ENCODE measurements at places on chromosomes 12 and 14.

DNA sequence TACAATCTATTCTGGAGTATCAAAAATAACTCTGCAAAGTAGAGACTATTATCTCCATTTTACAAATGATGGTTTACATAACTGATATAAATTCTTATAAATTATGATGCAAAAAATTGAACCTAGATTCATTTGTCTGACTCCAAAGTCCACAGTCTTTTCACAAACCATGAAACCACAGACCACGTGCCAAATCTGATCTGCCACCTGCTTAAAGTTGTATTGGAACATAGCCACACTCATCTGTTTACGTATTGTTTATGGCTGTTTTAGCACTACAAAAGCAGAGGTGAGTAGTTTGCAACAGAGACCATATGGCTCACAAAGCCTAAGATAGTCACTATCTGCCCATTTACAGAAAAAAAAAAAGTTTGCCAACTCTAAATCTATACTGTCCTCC lies 105.3 kb downstream of the KCNH5 start:
- DNase-seq = no peak

DNA sequence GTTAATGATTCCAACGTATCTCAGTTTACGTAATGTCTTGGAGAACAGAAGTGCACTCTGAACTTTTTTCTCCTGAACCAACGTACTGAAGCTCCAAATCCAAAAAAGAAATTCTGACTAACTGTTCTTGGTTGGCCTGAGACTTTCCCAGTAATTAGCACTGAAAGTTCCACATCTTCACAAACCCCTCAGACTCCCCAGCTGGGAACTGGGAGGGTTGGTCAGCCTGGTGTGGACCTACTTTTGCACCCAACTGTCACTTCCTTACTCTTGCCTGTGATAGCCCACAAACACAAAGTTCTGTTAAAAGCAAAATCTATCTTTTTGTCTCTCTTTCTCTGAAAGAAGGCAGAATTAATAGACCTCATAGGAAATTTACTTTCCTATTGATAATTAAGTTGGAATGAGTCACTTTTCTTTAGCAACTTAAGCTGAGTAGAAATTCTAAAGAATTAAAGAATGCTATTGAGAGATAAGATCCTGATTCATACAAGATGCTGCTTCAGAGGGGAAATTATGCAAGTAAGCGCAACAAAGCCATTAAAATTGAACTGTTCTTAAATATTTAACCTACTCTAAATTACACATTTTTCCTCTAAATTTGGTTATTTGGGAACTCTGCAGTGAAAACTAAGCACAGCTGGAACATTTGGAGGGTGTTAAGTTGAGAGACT lies 155.0 kb downstream of the EPS8 start:
- no peak for DNase-seq

GRCh38 chr14:33349871-33350270 lies 411.2 kb downstream of the NPAS3 start:
- DNase-seq = no peak

- no peak for DNase-seq
Observed at GRCh38 chr12:114682785-114683708, 928 bp downstream of the TBX3 start.

DNA sequence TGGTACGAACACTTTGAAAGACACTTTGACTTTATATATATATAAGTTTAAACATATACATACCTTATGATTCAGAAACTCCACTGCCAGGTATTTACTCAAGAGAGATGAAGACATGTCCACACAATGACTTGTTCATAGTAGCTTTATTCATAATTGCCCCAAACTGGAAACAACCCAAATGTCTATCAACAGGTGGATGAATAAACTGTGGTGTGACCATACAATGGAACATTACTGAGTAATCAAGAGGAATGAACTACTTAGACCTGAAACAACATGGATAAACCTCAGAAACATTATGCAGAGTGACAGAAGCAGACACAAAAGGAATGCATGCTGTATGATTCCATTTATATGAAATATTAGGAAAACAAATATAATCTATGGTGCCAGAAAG lies 71.1 kb downstream of the PPP1R36 start:
- no peak for DNase-seq

GRCh38 chr12:2179953-2180736 lies 127.4 kb downstream of the CACNA1C start:
- no peak for DNase-seq

GRCh38 chr12:47875746-47876439 lies 28.9 kb downstream of the VDR start:
- DNase-seq = no peak

GRCh38 chr12:130715998-130716968 lies at the start of gene RIMBP2:
Gene RIMBP2, minus strand, starts transcription at chr12:130716299. Its CDS starts 237,286 bp downstream, at chr12:130479013.
- peak; percentile 63 for DNase-seq

GRCh38 chr12:66051361-66051760 lies 79.2 kb downstream of the LLPH start:
- DNase-seq = no peak

GRCh38 chr14:93084402-93084801 lies 31.3 kb downstream of the ITPK1 start:
- DNase-seq = no peak

GRCh38 chr14:61476105-61476753 lies 154.8 kb downstream of the PRKCH start:
- DNase-seq = no peak

DNA sequence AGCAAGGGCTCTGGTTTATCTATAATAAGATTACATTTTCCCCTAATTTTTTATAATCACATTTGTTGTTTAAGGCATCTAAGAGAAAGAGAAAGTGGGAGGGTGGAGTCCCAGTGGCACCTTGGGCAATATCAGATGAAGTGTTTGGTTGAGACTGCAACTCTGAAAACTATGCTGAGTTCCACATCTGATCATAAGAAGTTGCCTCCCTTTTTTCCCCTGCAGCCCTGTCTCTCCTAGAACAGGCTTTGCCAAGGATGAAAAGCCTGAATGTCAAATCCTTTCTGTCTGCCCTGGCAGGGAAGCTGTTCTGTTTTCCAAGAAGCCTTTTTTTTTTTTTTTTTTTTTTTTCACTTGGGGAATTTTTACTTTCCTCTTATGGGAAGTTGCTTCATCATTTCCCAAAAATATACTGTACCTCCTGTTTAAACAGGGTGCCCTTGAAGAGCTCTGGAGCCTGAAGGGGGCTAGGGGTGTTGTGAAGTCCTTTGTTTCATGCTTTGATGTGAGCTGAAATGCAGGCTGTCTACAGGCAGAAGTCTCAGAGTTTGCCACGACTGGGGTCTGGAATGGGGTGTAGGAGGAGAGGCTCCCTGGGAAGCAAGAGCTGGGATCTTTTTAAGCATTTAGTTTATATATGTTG lies 71.3 kb downstream of the SUSD6 start:
- DNase-seq = no peak

DNA sequence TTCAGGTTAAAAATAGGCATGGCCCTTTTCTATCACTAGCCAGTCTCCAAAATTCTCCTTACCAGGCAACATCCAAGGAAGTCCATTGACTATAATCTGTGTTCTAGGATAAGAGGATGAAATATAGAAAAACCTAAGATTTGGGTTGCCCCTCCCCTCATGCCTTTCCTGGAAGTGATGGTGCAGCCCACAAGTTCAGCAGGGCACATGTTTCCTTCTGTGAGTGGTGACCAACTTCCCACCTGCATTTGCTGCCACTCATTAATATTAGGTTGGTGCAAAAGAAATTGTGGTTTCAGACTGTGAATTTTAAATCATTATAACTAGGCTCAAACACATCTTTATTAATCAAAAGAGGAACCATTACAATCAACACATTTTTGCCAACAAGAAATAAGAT lies 250.5 kb upstream of the FKBP4 start:
- no peak for DNase-seq

GRCh38 chr14:72700338-72701236 lies 193.3 kb downstream of the DPF3 start:
- no peak for DNase-seq

DNA sequence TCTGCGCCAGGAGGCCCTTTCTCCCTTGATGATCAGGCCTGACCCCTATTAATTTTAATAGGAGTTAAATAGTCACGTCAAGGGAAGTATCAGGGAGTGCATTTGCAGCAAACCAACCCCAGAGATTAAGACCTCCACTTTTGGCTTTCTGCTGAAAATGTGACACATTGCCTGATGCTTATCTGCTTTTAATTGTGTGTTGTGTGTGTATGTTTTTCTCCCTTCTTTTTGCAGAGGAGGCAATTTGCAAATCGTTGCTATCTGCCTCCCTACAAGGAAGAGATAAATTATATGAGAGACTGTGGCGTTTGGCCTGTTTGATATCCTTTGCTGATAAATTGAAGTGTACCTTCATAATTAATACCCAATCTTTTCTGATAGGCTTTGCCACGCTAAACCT lies 822.9 kb downstream of the VRK1 start:
- DNase-seq = no peak

GRCh38 chr14:99671235-99672224 lies 12.6 kb upstream of the CYP46A1 start:
- peak; percentile 82 for DNase-seq

DNA sequence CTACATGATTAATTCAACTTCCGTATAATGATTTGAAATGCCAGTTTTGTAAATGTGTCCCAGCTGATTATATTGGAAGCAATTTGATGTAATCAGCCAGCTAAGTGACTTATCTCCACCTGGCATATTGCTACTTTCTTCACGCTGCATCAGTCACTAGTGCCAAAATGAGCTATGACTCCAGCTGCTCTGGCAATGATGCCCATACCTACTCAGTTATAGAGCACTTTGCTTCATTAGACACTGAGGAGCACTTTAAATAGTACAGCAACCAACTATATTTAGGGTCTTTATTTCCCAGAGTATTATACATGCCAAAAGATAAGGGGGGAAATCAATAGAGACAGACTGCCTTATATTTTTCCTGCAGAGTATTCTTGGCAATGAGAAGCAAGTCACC lies 67.9 kb upstream of the LIN7A start:
- DNase-seq = no peak

DNA sequence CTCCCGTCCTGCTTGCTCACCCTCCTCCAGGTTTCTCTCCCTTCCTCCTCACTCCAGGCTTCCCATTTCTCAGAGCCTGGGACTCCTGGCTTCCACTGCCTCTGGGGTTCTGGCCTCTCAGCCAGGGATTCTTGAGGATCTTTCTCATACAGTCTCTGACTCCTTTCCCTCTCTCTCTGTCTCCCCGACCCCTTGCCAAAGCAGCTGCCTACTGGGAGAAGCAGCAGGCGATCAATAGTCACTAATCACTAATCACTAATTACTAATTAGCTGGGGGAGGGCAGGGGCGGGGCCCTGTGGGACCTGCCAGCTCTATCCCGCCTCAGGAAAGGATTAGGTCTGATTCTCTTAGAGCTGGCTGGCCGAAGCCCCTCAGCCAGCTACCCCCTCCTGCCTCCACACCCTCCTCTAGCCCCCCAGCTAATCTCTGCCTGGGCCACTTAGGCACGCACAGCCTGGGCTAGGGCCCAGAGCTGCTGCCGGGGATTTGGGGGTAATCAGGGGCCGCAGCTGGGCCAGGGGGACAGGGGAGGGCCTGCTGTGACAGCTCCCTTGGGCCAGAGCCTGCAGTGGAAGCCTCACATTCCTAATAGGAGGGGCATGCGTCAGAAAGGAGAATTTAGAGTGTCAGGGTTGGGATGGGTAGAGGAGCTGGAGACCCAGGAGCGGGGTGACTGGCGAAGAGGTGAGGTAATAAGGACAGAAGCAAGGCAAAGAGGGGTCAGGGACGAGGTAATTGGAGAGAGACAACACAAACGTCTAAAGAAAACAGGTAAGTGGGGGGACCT lies 2.8 kb downstream of the NXPH4 start:
- no peak for DNase-seq

DNA sequence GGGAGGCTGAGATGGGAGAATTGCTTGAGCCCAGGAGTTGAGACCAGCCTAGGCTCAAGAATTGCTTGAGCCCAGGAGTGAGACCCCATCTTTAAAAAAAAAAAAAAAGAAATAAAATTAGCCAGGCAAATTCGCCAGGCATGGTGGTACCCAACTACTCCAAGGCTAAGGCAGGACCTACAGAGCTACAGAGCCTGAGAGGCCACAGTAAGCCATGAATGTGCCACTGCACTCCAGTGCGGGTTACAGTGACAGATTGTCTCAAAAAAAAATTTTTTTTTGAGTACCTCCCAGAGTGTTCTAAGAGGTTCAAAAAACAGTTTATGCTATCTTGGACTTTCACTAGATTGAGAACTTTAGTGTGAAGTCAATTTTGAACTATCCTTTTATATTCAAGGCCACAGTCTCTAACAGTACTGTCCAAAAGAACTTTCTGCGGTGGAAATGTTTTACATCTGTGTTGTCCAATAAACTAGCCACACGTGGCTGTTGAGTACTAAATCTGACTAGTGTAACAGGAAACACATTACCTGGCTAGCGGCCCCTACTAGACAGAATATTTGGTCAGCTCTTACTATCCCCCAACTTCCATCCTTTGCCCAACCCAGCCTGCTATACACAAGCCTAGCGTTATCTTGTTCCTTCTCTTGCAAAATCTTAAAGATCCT lies 2.4 kb downstream of the RPL36AL start:
- DNase-seq = no peak

GRCh38 chr14:56004786-56005185 lies 113.4 kb upstream of the PELI2 start:
- DNase-seq = no peak

DNA sequence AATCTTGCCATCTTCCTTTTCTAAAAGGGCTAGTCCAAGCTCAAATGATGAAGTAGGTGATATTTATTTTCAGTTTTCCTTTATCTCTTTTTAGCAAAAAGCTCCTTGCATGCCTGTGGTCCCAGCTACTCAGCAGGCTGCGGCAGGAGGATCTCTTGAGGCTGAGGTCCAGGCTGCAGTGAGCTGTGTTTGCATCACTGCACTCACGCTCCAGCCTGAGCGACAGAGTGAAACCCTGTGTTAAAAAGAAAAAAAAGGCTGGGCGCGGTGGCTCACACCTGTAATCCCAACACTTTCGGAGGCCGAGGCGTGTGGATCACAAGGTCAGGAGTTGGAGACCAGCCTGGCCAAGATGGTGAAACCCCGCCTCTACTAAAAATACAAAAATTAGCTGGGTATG lies 5.0 kb downstream of the TMEM116 start:
- DNase-seq = no peak

DNA sequence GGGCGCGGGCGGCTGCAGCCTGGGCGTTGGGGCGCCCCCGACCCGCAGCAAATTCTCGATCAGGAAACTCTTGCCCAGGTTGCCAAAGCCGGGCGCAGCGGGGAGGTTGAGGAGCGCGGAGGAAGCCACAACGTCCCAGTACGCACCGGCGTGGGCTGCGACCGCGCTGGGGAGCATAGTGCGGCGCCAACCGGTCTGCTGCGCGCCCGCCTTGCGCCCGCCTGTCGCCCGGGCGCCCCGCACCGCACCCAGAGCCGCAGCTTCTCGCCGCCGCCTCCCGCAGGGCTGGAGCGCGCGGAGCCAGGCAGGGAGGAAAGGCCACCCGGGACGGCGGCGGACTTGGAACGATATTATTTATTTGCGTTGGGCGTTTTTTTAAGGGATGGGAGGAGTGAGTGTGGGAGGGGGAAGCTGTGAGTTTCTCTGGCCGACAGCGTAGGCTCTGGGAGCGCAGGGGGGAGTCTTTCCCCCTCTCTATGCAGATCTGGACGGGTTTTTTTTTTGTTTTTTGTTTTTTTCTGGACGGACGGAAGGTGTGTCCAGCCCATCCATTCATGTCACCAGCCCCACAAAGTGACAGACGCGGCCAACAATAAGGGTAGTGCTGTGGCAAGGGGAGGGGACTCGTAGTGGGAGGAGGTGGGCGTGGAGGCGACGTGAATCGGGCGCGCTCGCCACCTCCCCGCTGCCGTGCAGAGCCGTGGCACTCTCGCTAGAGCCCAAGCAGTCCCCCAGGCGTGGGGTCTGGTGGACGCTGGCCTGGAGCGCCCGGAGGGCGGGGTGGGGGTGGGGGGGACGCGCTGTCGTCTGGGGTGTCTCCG lies at the start of gene DBX2:
Gene DBX2 (minus strand): TSS at position 349 of the 821 bp plus-strand sequence. CDS start 172 bp downstream, at position 177.
- DNase-seq = peak; percentile 46

GRCh38 chr14:96602186-96602585 lies 100.0 kb downstream of the PAPOLA start:
- no peak for DNase-seq

GRCh38 chr12:9900930-9901329 lies 19.6 kb downstream of the KLRF2 start:
- DNase-seq = no peak

Data from anterior cingulate cortex (tissue), 58 donors.